Bone marrow (tissue), 2 donors: ENCODE measurements at places on chromosomes 7 and 10.

DNA sequence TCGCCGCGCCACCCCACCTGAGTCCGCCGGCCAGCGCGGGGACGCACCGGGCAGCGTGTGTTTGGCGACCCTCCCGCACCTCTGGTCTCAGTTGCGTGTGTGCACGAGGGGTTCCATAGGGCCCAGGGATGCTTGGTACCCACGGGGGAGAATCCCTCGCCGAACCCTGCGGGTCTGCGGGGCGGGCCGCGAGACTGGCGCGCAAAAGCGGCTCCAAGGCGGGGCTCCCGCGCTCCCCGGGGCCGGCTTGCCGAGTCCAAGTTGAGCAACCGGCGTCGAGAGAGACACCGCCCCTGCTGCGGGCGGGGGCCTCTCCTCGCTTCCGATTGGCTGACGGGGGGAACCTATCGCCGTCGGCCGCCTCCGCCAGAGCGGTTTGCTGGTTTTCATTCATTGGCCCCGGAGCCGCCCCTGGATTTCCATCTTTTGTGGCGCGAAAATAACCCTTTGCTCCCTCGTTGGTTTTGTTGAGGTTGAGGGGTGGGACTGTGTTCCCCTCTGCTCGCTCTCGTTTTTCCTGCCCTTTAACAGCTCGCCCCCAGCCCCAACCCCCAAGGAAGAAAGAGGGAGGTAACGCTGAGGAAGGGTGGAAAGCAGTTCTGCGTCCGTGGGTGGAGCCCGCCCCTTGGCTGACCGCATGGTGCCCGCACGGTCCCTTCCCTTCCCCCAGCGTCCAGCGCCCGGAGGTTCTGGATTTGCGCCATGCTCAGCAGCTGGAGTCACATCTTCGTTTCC lies 4.0 kb upstream of the IGF2BP3 start:
- DNase-seq: no peak

DNA sequence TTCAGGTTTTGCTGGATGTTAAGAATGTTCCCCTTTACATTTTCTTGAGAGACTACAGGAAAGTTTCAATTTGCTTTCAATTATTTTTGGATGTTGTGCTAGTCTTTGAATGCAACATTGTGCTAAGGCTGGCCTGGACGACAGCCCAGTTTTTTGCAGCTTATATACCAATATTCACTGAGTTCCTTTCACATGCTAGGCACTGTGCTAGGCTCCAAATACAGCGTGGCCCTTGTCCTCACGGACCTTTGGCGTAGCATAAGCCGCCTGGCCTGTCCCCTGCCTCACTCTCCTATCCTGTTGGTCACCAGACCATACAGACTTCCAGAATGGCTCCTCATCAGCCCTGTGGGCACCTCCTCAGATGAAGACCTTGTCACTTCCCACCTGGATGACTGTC lies 19.5 kb upstream of the HSPA12A start:
- no peak for DNase-seq

DNA sequence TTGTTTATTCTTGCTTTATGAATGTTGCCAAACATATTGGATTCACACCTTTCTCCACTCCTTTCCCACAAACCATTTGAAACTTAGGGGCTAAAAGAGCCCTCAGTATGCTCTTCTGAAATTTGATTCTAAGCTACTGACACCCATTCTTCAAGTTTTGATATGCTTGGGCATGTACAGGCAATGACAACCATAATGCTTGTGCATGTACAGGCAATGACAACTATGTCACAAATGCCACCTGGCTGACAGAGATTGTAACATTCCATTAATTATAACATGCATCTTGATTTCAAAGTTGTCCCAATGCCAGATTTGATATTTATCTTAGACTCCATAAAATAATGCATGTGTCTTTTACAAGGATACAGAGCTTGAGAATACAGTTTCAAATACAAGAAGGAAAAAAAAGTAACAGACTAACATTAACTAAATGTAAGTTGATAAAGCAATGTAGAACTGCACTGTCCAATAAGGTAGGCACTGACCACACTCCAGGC lies 17.5 kb upstream of the CDK1 start:
- no peak for DNase-seq

DNA sequence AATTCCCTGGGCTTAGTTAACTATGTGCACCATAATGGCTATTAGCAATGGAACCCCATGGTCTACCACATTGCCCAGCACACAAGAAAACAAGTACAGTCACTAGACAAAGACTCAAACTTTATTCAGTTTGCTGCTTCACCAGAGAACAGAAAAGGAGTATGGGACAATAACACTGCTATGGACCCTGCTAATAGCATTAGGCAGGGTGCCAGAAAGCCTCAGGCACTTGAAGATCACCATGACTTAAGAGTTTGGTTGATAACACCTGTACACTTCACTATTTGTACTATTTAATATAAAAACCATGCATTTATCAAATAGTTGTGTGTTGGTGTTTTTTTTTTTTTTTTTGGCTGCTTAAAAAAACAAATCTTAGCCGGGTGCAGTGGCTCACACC lies 159.6 kb downstream of the KMT2E start:
- DNase-seq: no peak

DNA sequence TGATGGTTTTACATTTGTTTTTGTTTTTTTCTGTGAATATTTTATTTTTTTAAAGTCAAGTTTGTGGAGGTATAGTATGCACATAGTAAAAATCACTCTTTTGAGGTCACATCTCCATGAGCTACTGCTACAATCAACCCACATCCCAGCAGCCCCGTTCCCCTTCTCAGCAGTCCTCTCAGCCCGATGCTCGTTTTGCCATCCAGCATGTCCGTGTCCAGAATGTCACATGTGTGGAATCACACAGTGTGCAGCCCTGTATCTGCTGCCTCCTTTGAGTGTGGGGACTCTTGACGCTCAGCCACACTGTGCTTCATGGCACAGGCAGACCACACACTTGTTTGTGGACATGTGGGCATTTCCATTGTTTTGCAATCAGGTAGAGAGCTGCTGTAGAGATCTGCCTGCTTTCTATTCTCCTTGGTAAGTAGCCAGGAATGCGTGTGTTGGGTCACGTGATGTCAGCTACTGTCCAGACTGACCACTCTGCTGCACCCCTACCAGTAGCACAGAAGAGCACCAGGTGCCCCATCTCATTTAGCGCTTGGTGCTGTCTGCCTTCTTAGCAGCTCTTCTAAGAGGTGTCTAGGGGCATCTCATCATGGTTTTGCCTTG lies 71.6 kb upstream of the CAMK2B start:
- no peak for DNase-seq

- no peak for DNase-seq
These were observed 85.4 kb upstream of the GSDME start for GRCh38 chr7:24842449-24843241.

- no peak for DNase-seq
These were observed 396.5 kb upstream of the NPVF start for GRCh38 chr7:25624833-25625232.

GRCh38 chr7:28688174-28688573 lies 270.0 kb downstream of the TRIL start:
- DNase-seq: no peak

GRCh38 chr7:43164757-43165156 lies 52.3 kb downstream of the HECW1 start:
- no peak for DNase-seq

GRCh38 chr10:30029872-30030256 lies 29.5 kb downstream of the JCAD start:
- no peak for DNase-seq

DNA sequence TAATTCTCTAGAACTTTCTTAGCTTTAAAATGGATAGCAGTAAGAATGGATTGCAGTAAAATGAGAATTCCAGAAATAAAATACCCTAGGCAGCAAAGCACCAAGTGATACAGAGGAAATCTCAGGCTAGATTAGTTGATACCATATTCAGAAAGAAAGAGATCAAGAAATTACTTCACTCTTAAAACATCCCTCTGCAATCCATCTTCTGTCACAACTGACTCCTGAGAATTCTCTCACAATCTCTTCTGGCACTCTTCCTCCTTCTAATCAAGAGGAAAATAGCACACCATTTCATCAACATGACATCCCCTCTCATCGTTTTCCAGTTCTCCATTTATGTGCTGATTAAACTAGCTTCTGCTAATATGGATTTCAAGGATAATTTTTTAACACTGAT lies 42.2 kb upstream of the LAMB1 start:
- no peak for DNase-seq

DNA sequence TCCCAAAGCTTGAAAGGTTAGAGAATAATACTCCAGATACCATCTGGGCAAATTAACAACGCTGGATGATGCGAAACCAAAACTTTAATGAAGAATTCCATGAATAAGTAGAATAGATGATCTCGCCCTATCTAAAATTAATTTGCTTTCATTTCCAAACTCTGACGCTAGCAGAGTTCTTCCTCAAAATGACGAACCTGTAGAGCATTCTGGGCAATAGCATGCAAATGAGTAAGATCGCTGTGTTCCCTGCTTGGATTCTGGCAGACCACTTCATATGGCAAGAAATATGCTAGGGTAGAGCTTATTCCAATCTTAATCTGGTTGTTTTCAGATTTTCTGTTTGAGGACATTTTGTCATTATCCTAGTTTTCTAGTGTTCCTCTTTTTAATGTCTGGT lies 36.1 kb upstream of the SMNDC1 start:
- DNase-seq: peak; percentile 62

DNA sequence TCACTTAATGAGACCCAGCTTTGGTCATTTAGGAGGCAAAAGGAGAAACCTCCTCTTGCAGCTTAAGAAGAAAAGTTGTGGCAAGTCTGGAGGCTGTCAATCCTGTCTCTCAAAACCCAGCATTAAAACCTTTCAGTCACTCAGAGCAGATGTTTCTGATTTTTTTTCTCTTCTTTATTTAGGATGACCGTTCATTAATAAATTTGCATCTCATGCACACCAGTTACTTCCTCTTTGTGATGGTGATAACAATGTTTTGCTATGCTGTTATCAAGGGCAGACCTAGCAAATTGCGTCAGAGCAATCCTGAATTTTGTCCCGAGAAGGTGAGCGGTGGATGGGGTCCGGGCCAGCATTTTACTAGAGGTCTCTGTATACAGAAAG lies 32.0 kb downstream of the TMEM248 start:
- DNase-seq: no peak

DNA sequence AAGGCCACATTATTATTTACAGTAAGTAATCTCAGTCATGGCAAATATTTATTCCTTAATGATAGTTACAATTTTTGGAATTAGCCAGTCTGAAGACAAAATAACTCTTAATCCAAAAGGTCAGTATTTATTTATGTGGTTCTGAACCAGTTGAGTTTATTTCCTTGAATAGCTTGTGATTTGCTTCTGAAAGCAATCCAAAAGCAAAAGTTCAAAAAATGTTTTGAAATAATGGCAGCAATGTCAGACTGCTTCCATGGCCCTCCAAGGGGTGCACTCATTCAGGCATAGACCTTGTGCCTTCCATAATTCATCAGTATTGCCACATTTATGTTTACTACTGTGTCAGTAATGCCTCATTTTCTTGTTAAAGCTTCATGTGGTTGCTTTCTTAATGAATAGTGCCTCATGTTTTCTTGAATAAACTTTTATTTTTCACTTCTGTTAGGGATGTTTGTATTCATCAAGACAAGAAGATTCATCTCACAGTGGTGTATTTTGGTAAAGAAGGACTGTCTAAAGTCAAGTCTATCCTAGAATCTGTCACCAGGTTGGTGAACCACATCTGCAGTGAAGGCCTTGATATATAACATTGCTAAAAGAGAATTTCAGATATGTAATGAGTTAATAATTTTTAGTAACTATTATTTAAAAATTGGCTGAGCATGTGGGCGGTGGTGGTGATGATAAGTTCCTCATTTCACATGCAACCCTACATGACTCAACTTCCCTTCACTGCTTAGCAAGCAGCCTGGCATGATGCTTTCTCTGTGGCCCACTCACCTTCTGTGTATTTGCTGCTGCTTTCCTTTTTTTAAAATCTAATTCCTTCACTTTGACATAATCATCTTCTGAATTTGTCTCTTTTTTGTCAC lies 22.0 kb downstream of the CSGALNACT2 start:
- DNase-seq: no peak

DNA sequence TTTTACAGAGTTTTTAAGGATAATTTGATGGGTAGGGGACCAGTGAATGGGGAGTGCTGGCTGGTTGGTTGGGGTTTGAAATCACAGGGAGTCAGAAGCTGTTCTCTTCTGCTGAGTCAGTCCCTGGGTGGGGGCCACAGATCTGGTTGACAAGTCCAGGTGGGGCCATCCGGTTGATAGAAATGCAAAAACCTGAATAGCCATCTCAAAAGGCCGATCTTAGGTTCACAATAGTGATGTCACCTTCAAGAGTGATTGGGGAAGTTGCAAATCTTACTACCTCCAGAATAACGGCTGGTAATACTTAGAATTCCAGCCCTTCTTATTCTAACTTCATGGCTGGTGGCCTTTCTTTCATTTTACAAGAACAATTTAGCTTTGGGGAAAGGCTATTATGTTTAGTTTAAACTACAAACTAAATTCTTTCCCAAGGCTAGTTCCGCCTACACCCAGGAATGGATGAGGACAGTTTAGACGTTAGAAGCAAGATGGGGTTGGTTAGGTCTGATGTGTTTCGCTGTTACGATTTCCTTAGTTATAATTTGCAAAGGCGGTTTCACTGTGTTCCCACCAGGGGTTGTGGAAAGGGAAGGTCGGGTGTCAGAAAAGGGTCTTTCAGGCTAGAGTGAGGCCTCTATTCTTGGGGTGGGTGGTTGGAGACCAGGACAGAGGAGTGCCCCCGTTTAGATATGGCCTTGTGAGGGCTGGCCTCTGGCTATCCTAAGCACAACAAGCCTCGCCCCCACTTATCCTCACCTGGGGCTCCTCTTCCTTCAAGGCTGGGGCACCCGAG lies 27.4 kb downstream of the IFT22 start:
- no peak for DNase-seq

- DNase-seq: peak; percentile 17
These were observed 72.4 kb downstream of the ABCC2 start for GRCh38 chr10:99854860-99855259.

- no peak for DNase-seq
These were observed 24.0 kb upstream of the RHOBTB1 start for GRCh38 chr10:60967854-60968484.
